ENCODE measurements at places on chromosomes 3 and 15.

DNA sequence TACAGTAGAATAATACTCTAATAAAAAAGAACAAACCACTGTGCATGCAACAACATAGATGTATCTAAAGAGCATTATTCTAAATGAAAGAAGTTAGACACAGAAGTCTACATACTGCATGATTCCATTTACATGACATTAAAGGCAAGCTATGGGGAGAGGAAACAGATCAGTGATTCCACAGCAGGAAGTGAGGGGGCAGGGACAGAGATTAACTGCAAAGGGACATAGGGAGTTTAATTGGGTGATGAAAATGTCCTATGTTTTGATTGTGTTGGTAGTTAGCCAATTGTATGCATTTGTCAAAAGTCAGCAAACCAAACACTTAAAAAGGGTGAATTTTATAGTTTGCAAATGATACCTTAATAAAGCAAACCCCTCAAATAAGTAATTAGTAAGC lies 13.8 kb downstream of the CRYGS start:
- no peak overlapping the region for H3K4me3 ChIP-seq
- no peak for DNase-seq
- no peaks in the 10 kb centered on the region for H3K36me3 ChIP-seq
- H3K27me3 ChIP-seq = no peaks in the 10 kb centered on the region

DNA sequence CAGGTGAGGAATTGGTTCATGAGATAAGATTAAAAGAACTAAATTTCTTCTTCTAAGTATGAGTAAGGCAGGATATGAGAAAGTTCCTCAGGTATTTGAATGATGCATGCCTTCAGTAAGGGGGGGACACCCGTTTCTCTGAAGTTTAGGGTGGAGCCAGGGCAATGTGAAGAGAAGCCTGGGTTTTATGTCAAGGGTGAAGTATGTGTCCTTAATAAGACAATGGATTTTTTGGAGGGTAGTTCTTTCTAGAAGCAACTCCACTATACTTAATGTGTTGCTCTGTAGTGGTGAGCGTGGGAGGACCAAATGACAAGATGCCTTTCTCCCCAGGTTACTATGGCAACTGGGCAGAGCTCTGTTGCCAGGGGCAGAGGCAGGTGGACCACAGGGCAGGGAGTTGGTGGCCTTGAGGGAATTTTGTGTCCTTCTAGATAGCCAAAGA lies 44.0 kb downstream of the PHLDB2 start:
- no peaks in the 10 kb centered on the region for H3K4me1 ChIP-seq
- H3K36me3 ChIP-seq = no peaks in the 10 kb centered on the region
- DNase-seq = no peak
- H3K4me3 ChIP-seq = no peak overlapping the region
- no peaks in the 10 kb centered on the region for H3K27me3 ChIP-seq
- H3K27ac ChIP-seq = no peak overlapping the region

DNA sequence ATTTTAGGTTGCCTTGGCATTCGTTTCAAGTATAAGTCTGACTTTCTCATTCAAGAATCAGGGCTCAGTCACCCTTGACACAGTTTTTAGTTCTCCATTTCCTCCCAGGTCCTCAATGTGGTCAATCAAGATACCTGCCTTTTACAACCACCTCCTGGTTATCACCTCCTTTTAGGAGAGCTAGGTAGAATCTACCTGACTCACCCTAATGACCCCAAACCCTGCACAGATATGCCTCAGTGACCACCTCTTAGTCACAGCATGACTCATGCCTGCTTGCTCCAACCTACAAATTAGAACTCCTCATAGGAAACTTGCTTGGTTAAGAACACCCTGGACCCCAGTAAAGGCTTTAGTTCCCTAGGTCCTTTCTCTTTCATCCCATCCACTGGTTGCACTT lies 22.5 kb downstream of the DMXL2 start:
- no peaks in the 10 kb centered on the region for H3K4me1 ChIP-seq
- no peaks in the 10 kb centered on the region for H3K36me3 ChIP-seq
- H3K27me3 ChIP-seq = no peaks in the 10 kb centered on the region
- H3K4me3 ChIP-seq = no peak overlapping the region

GRCh38 chr15:91237445-91237844 lies 137.4 kb downstream of the SV2B start:
- DNase-seq = no peak
- no peaks in the 10 kb centered on the region for H3K36me3 ChIP-seq
- H3K27ac ChIP-seq = no peak overlapping the region

DNA sequence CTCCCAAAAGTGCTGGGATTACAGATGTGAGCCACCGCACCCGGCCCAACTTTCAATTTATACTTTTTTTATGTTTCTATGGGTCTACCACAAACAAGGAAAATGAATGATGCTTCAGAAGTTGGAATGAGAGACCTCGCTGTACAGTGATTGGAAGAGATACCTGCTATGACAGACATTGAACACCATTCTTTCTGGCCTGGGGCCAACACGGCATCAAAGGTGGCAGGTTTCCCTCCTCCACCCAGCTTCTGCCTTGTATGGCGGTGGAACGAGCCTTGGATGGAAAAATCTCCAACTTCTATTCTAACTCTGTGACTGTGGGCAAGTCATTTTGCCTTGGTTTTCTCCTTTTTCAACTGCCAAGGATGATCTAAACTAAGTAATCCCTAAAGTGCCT lies 117.8 kb upstream of the FAM174B start:
- DNase-seq = no peak
- H3K4me1 ChIP-seq = no peaks in the 10 kb centered on the region
- no peak overlapping the region for H3K27ac ChIP-seq
- H3K27me3 ChIP-seq = no peaks in the 10 kb centered on the region
- H3K36me3 ChIP-seq = no peaks in the 10 kb centered on the region

GRCh38 chr15:101410612-101411011 lies 78.9 kb downstream of the PCSK6 start:
- no peak for DNase-seq
- H3K36me3 ChIP-seq = no peaks in the 10 kb centered on the region
- no peak overlapping the region for H3K4me3 ChIP-seq
- no peaks in the 10 kb centered on the region for H3K4me1 ChIP-seq
- no peak overlapping the region for H3K27ac ChIP-seq

- H3K4me3 ChIP-seq = no peak overlapping the region
- no peak for DNase-seq
- no peaks in the 10 kb centered on the region for H3K4me1 ChIP-seq
- no peak overlapping the region for H3K27ac ChIP-seq
- no peaks in the 10 kb centered on the region for H3K27me3 ChIP-seq
Observed at GRCh38 chr3:147654827-147655226, 245.7 kb downstream of the ZIC1 start.

- H3K4me1 ChIP-seq = no peaks in the 10 kb centered on the region
- no peaks in the 10 kb centered on the region for H3K36me3 ChIP-seq
- no peak overlapping the region for H3K27ac ChIP-seq
Observed at GRCh38 chr3:127174715-127175140, 18.2 kb upstream of the PRR23E start.

DNA sequence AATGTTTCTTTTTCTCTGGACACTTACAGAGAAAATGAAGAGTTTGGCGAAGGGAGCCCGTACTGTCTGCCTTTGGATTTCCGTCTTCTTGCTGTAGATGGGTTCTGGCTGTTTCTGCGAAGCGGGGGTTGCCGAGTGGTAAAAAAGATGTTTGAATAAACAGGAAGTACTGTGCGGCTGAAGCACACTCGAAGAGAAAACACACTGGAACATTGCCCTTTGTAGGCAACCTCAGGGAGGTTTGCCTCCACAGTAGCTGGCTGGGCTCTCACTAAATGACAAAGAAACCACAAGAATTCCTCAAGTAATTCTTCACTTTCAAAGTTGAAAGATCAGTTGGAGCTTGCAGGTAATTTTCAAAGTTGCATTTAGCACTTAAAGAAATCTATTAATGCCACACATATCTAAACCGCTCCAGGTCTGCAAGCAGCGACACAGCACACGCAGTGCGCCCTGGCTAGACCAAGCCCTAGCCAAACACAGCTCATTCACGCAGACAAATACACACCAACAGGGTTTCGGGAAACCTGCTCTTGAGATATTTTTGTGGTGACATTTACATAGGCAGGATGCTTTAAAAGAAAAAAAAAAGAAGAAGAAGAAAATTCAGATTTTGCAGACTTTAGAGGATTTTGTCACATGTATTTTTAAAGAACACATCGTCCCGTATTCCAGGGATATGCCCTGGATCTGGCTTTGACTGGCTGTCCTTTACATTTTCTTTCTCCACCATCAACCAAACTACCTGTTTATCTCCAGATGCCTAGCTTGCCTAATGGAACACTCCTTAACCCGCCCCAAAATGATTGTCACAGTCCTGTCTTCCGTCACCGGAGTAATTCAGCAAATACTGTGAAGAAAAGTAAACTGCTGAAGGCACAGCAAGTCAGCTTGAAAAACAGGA lies 452.8 kb downstream of the FOXP1 start:
- H3K4me3 ChIP-seq = peak overlapping the region; percentile 70
- no peaks in the 10 kb centered on the region for H3K36me3 ChIP-seq
- peak; percentile 66 for DNase-seq
- peak overlapping the region; percentile 93 for H3K27ac ChIP-seq

DNA sequence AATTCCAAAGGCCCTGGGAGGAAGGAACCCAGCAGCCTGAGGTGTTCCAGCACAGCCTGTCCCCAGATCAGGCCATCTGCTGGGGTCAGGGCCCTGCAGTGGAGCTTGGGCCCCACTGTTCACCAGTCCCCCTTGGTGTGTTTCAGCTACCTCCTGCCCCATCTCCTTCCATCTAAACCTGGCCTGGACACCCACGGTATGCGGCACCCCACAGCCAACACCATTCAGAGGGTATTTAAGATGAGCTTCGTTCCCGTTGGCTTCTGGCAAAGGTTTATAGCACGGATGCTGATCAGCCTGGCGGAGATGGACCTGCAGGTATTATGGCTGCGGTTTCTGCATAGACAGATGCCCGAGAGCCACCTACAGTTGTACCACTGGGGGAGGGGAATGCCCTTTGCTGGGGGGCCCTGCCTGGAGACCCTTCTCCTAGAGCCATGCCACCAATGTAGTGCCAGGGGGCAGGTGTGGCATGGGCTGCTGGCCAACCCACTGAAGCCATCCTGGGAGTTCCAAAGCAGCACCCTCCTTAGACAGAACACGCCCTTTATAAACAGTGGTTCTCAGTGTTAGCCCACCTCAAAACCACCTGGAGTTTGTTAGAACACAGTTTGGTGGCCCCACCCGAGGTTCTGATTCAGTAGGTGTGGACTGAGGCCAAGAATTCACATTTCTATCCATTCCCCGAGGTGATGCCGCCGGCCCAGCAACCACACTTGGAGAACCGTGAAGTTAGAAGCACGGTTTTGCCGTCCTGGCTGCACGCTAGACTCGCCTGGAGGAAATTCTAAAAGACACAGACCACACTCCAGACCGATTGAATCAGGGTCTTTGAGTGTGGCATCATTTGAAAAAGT lies 126.9 kb downstream of the LRRK1 start:
- peaks cover 6% of the 10 kb centered on the region for H3K27me3 ChIP-seq
- H3K27ac ChIP-seq = no peak overlapping the region
- no peaks in the 10 kb centered on the region for H3K4me1 ChIP-seq
- DNase-seq = no peak

DNA sequence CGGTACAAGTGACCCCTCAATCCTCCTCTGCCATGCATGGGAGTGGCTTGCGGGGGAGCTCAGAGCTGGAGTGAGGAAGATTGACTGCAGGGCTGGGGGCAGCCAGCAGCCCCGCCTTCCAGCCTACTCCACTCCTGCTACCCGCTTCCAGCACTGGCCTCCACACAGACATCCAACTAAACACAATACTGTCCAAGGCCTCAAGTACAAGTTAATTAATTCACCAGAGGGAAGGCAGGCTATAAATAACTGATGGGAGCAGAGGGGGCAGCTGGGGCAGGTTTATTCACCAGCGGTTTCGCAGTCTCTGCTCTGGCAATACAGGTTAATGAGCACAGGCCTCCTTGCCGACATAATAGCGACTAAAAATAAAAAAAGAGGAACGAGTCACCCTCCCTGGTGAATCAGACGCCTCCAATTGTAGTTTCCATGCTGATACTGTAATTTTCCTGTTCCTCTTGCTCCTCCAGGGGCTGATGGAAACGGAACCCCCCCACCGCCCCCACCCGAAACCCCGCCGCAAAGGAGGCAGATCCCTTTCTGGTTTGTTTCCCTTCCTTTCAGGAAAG lies 166.4 kb upstream of the TLE3 start:
- H3K4me3 ChIP-seq = no peak overlapping the region
- peaks cover 56% of the 10 kb centered on the region for H3K4me1 ChIP-seq
- H3K27me3 ChIP-seq = no peaks in the 10 kb centered on the region
- no peak for DNase-seq
- H3K27ac ChIP-seq = no peak overlapping the region
- H3K36me3 ChIP-seq = no peaks in the 10 kb centered on the region

DNA sequence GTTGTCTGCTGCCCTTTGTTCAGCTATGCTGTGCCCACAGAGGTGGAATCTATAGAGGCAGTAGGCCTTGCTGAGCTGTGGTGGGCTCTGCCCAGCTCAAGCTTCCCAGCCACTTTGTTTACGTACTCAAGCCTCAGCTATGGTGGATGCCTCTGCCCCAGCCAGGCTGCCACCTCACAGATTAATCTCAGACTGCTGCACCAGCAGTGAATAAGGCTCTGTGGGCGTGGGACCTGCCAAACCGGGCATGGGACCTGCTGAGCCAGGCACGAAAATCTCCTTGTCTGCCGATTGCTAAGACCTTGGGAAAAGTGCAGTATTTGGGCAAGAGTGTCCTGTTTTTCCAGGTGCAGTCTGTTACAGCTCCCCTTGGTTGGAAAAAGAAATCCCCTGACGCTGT lies 26.8 kb downstream of the SLITRK3 start:
- no peaks in the 10 kb centered on the region for H3K27me3 ChIP-seq
- no peak overlapping the region for H3K27ac ChIP-seq
- no peaks in the 10 kb centered on the region for H3K4me1 ChIP-seq
- H3K4me3 ChIP-seq = no peak overlapping the region
- no peaks in the 10 kb centered on the region for H3K36me3 ChIP-seq
- no peak for DNase-seq

DNA sequence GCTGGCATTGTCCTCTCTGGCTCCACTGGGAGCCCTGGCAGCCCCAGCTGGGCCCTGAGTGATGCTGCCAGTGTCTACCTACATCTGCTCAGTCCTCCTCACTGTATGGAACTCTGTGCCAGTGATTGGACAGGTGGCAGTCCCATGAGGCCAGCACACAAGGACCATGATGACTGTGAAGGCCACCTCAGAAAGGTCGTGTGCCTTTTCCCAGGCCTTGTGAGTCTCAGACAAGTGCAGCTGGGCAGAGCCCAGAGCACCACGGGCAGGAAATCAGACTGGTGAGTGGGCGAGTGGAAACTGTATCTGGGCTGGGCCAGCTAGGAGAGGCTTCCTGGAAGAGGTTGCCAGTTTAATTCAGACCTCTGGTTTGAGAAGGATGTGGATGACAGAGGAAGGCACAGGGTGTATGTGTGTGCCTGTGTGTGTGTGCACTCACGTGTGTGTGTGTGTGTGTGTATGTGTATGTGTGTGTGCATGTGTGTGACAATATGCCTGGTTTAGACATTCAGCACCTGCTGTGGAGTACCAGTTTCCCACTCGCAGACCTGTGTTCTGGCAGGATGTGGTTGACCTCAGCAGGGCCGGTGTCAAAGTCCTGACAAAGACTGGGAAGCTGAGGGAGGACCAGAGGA lies 7.0 kb downstream of the MAPKAPK3 start:
- H3K27me3 ChIP-seq = no peaks in the 10 kb centered on the region
- DNase-seq = peak; percentile 36
- H3K27ac ChIP-seq = peak overlapping the region; percentile 74
- H3K36me3 ChIP-seq = peaks cover 28% of the 10 kb centered on the region
- peaks cover 98% of the 10 kb centered on the region for H3K4me1 ChIP-seq

Measured in CD4-positive, alpha-beta T cell (primary cell).